ENCODE measurements at places on chromosomes 2 and 18.

- no peak for DNase-seq
- H3K4me1 ChIP-seq, result peaks cover 20% of the 10 kb centered on the region
- no peak overlapping the region for H3K27ac ChIP-seq
- peaks cover 16% of the 10 kb centered on the region for H3K36me3 ChIP-seq
Measured at GRCh38 chr18:58336605-58337004, 292.3 kb downstream of the ALPK2 start.

DNA sequence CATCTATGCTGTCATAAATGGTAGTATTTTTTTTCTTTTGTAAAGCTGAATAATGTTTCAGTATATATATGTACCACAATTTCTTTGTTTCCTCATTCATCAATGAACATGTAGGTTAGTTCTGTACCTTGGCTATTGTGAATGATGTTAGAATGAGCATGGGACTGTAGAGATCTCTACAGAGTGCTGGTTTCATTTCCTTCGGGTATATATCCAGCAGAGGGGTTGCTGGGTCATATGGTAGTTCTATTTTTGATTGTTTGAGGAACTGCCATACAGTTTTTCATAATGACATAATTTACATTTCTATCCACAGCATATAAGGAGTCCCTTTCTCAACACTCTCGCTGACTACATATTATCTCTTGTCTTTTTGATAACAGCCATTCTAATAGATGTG, 243.5 kb downstream of the CDH7 start:
- no peaks in the 10 kb centered on the region for H3K4me1 ChIP-seq
- no peak overlapping the region for H3K27ac ChIP-seq
- no peak overlapping the region for H3K4me3 ChIP-seq
- DNase-seq, result peak; percentile 27
- H3K27me3 ChIP-seq, result no peaks in the 10 kb centered on the region
- no peaks in the 10 kb centered on the region for H3K36me3 ChIP-seq

GRCh38 chr2:119481501-119482455, 42.5 kb downstream of the SCTR start:
- H3K27ac ChIP-seq, result no peak overlapping the region
- H3K36me3 ChIP-seq, result no peaks in the 10 kb centered on the region
- H3K4me1 ChIP-seq, result peaks cover 44% of the 10 kb centered on the region
- DNase-seq, result no peak
- no peak overlapping the region for H3K4me3 ChIP-seq

GRCh38 chr18:4589056-4589800, 134.1 kb upstream of the DLGAP1 start:
- DNase-seq, result no peak
- no peak overlapping the region for H3K27ac ChIP-seq
- no peaks in the 10 kb centered on the region for H3K27me3 ChIP-seq

DNA sequence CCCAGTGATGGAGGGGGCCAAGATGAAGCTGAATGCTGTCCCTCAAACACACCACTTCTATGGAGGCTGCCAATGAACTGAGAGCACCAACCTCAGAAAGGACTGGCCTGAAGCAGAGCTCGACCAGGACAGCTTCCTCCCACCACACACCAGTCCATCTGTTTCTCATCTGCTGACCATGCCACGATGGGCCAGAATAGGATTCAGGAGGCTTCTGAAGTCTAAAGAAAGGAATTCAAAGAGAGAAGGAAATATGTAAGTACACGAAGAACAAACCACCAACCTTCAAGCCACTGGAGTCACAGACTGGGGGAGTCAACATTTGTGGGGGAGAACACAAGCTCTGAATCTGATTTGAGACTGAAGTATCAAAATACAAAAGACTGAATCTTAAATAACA, 157.6 kb upstream of the CCDC68 start:
- H3K4me3 ChIP-seq, result no peak overlapping the region
- DNase-seq, result no peak
- H3K36me3 ChIP-seq, result no peaks in the 10 kb centered on the region
- H3K27ac ChIP-seq, result no peak overlapping the region
- no peaks in the 10 kb centered on the region for H3K27me3 ChIP-seq

DNA sequence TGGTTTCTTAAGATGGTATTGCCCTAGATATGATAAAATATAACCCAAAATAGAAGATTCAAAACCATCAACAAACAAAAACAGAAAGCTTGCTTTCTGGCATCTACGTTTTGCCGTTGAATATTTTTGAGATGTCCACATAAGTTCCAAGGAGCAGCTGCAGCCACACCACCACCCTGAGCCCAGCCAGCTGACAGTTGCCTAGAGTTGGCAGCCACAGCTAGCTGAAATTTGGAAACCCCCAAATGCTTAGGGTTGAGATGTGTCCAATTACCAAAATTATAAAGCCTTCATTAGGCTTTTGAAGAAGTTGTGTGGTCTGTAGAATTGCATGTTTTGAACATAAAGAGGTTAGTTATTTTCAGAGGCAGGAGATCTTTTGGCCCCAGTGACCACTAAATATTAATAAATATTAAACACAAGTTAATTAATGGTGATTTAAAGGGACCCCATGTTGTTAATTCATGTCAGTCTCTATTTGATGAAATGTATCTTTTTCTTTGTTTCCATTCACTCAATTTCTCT, 118.1 kb upstream of the DTNA start:
- no peak overlapping the region for H3K4me3 ChIP-seq
- H3K27me3 ChIP-seq, result no peaks in the 10 kb centered on the region
- peaks cover 7% of the 10 kb centered on the region for H3K4me1 ChIP-seq
- peak; percentile 75 for DNase-seq
- no peaks in the 10 kb centered on the region for H3K36me3 ChIP-seq
- H3K27ac ChIP-seq, result peak overlapping the region; percentile 89

GRCh38 chr2:186294248-186294888, 191.7 kb upstream of the ZC3H15 start:
- H3K27me3 ChIP-seq, result no peaks in the 10 kb centered on the region
- no peak overlapping the region for H3K27ac ChIP-seq
- DNase-seq, result no peak
- H3K4me3 ChIP-seq, result no peak overlapping the region
- no peaks in the 10 kb centered on the region for H3K36me3 ChIP-seq

- H3K27ac ChIP-seq, result peak overlapping the region; percentile 71
- peak overlapping the region; percentile 35 for H3K4me3 ChIP-seq
- peak; percentile 47 for DNase-seq
- no peaks in the 10 kb centered on the region for H3K27me3 ChIP-seq
Measured at GRCh38 chr2:231483398-231484329, 19.4 kb upstream of the NCL start.

DNA sequence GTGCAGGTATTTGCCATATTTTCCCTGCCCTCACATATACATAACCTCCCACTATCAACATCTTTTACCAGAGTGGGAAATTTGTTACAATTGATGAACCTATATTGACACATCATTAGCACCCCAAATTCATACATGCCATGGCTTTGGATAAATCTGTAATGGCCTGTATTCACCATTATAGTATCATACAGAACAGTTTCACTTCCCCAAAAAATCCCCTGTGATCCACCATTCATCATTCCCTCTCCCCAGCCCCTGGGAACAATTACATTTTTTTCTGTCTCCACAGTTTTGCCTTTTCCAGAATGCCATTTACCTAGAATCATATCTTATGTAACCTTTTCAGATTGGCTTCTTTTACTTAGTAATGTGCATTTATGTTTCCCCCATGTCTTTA, 494.5 kb downstream of the RNF144A start:
- H3K4me1 ChIP-seq, result no peaks in the 10 kb centered on the region
- no peak overlapping the region for H3K27ac ChIP-seq
- H3K36me3 ChIP-seq, result no peaks in the 10 kb centered on the region
- no peak for DNase-seq
- no peaks in the 10 kb centered on the region for H3K27me3 ChIP-seq
- H3K4me3 ChIP-seq, result no peak overlapping the region

- H3K36me3 ChIP-seq, result no peaks in the 10 kb centered on the region
- no peaks in the 10 kb centered on the region for H3K27me3 ChIP-seq
- no peak overlapping the region for H3K27ac ChIP-seq
Measured at GRCh38 chr2:170162271-170162632, 15.7 kb upstream of the MYO3B start.

DNA sequence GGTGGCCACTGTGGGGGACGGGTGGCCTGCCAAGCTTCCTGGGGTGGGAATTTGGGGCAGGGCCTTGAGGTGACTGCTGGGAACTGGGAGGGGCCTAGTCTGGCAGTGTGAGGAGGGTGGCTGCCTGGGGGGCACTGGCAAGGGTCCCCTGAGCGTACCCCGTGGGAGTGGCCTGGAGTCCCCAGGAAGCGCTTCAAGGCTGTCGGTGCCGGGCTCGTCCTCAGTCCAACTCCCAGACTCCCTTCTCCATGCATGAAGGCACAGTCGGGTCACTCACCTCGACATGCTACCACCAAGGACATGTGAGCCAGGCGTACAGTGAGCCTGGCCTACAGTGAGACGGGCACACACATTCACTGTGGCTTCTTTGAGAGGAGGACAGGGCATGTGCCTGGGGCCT, 105.3 kb downstream of the SMIM21 start:
- DNase-seq, result no peak
- no peak overlapping the region for H3K4me3 ChIP-seq
- no peak overlapping the region for H3K27ac ChIP-seq
- no peaks in the 10 kb centered on the region for H3K36me3 ChIP-seq
- H3K4me1 ChIP-seq, result peaks cover 2% of the 10 kb centered on the region

DNA sequence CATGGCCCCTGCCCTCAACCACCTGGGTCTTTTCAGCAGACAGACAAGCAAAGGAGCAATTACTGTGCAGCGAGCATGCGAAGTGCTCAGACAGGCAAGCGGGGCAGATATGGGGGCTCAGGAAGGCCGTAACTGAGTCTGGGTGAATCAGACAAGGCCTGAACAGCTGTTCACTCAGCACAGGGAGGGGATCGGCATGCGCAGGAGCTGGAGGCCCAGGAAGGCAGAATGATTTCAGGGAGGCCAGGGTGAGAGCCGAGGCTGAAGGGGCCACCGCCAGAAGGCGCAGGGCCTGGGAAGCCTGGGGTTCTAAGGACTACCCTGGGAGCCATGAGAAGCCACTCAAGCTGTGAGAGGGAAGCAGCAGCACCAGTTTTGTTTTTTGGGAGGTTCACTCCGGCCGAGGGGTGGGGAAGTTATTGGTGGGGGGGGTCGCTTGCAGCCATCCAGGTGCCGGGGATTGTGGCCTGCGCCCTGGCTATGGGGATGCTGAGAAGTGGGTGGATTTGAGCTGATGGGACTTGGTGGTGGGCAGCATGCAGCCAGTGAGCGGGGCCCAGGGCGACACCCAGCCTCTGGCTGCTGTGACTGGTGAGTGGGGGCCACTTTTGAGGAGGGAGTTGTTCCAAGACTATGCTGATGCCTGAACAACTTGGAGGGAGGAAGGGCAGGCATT, 132.2 kb downstream of the TSN start:
- H3K27ac ChIP-seq, result no peak overlapping the region
- no peak overlapping the region for H3K4me3 ChIP-seq
- no peak for DNase-seq
- H3K4me1 ChIP-seq, result peaks cover 4% of the 10 kb centered on the region
- H3K36me3 ChIP-seq, result no peaks in the 10 kb centered on the region

- H3K36me3 ChIP-seq, result no peaks in the 10 kb centered on the region
- H3K4me1 ChIP-seq, result no peaks in the 10 kb centered on the region
- no peaks in the 10 kb centered on the region for H3K27me3 ChIP-seq
- no peak for DNase-seq
- no peak overlapping the region for H3K27ac ChIP-seq
Measured at GRCh38 chr18:75735291-75735690, 307.8 kb upstream of the SMIM21 start.

DNA sequence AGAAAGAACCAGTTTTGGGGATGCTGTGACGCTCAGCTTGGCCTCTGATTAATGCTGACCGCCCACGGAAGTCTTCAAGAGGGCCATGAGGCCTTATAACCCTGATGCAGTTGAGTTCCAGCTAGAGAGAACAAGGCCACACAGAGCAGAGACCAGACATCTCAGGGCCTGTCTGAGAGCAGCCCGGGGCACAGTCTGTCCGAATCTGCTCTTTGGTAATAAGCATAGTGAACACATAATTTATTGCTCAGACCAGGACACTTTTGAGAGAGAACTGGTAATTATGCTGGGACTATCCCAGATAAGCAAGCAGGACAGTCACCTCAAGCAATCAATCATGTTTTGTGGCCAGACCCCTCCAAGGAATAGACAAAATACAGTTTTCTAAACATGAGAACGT, 68.5 kb downstream of the STPG4 start:
- H3K4me1 ChIP-seq, result peaks cover 70% of the 10 kb centered on the region
- no peak overlapping the region for H3K4me3 ChIP-seq
- DNase-seq, result no peak
- no peaks in the 10 kb centered on the region for H3K36me3 ChIP-seq

GRCh38 chr2:140842110-140842509, 1288.7 kb downstream of the LRP1B start:
- H3K36me3 ChIP-seq, result no peaks in the 10 kb centered on the region
- H3K4me3 ChIP-seq, result no peak overlapping the region
- H3K27ac ChIP-seq, result no peak overlapping the region
- no peaks in the 10 kb centered on the region for H3K27me3 ChIP-seq
- no peaks in the 10 kb centered on the region for H3K4me1 ChIP-seq

- H3K27me3 ChIP-seq, result no peaks in the 10 kb centered on the region
- no peaks in the 10 kb centered on the region for H3K4me1 ChIP-seq
- H3K36me3 ChIP-seq, result peaks cover 43% of the 10 kb centered on the region
- H3K27ac ChIP-seq, result no peak overlapping the region
Measured at GRCh38 chr2:241599615-241600014, 37.3 kb downstream of the THAP4 start.

- no peak overlapping the region for H3K4me3 ChIP-seq
- H3K36me3 ChIP-seq, result no peaks in the 10 kb centered on the region
- no peaks in the 10 kb centered on the region for H3K4me1 ChIP-seq
- DNase-seq, result no peak
Measured at GRCh38 chr2:184302506-184302905, 295.8 kb upstream of the ZNF804A start.

DNA sequence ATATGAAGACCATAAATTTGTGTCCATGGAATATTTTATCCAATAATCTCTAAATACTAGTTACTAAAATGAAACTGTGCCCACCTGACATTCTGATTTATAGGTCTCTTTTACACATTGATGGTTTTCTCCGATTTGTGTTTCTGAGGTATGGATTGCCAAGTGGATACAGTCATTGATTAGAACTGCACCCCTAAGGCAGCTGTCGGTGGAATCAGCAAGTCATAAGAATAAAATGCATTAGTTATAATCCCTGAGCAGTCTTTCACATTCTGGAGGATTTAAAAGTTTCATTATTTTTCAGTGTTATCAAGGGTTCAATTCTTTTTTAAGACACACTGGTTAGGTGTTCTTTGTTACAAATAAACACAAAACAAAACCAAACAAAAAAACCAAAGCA, 6.0 kb downstream of the CAVIN2 start:
- DNase-seq, result no peak
- H3K4me3 ChIP-seq, result no peak overlapping the region
- peaks cover 5% of the 10 kb centered on the region for H3K36me3 ChIP-seq
- H3K27me3 ChIP-seq, result no peaks in the 10 kb centered on the region
- H3K27ac ChIP-seq, result no peak overlapping the region

Measured in muscle of leg (tissue), 16 donors.